NCI-H226 (cell line): ENCODE measurements at places on chromosomes 7 and 10.

- no peak for DNase-seq
These were observed 150.9 kb downstream of the PRKAG2 start for GRCh38 chr7:151725844-151726651.

DNA sequence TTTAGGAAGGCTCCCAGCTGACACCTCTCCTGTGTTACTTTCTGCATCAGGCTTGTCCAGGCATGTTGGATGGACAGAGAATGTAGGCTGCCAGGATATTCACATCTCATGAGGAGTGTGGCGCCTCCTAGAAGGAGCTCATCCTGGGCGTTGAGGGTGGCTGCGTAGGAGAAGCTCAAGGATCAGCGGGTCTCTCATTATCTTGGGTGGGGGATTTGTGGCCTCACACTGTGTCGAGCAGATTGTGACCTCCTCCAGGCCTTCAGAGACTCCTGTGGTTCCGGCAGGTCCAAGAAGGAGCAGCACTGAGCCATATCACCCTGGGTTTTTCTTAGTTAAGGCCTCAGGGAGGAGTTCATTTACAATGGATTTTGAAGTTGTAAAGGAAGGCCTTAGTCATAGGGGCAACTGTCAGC lies 8.7 kb upstream of the COBL start:
- DNase-seq: no peak

DNA sequence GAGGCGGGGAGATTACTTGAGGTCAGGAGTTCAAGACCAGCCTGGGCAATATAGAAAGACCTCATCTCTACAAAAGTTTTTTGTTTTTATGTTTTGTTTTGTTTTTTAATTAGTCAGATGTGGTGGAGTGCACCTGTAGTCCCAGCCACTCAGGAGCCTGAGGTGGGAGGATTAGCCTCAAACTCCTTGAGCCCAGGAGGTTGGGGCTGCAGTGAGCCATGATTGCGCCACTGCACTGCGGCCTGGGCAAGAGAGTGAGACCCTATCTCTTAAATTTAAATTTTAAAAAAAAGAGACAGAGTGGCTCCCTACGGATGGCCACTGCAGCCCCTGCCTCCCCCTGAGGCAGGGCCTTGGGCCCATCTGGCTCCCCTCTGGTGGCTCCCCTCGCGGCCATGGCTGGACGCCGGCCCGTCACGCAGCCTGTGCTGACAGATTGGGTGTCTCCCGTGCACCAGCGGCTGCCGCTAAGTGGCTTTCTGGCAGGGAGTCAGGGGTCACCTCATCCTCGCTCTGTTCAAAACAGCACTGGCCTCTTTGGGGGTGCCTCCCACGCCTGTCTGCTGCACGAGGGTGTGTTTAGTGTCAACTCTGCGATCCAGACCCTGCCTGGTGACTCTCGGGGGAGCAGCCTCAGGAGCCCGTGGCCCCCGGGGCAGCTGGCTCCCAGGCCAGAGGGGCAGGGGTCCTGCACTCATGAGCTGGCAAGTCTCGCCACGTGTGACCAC lies 44.4 kb upstream of the ELN start:
- DNase-seq: no peak

- DNase-seq: peak; percentile 71
These were observed 112.5 kb upstream of the RHEB start for GRCh38 chr7:151631953-151632749.

DNA sequence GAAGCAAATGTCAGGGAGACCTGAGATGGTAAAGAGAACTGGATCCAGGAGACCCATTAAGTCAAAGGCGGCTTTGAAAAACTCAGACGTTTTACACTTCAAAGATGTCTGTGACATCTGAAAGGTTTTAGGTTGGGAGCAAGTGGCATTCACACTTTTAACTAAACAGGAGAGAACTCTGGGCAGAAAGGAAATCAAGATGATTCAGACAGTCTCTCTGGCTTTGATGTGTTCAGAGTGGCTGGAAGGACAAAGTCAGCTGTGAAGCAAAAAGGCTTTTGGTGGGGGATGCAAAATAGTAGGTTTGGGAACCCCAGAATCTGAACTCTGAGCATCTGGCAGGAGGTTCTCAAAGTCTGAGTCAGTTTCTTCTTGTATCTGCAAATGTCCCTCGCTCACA lies 66.6 kb downstream of the PRKCQ start:
- DNase-seq: no peak

GRCh38 chr7:128017460-128017859 lies 13.8 kb downstream of the LRRC4 start:
- no peak for DNase-seq
